ENCODE measurements at places on chromosomes 3 and 15.

DNA sequence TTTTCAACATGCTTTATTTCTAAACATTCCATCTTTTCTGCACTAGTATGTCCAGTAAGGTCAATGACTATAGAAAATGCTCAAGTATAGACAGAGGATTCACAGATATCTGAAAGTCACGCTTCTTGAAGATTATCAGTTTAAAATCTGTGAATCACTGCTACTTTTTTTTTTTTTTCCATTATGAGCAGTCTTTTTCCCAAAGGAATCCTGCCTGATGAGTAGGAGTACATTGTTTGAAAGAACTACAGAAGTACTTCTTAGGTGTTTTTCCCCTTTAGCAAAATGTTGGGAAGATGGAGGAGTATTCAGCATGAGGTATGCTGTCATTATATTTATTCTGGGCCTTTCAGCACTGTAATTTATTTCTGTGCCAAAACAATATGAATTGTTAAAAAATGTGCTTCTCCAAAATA lies 266.2 kb downstream of the NLGN1 start:
- no peak for DNase-seq

DNA sequence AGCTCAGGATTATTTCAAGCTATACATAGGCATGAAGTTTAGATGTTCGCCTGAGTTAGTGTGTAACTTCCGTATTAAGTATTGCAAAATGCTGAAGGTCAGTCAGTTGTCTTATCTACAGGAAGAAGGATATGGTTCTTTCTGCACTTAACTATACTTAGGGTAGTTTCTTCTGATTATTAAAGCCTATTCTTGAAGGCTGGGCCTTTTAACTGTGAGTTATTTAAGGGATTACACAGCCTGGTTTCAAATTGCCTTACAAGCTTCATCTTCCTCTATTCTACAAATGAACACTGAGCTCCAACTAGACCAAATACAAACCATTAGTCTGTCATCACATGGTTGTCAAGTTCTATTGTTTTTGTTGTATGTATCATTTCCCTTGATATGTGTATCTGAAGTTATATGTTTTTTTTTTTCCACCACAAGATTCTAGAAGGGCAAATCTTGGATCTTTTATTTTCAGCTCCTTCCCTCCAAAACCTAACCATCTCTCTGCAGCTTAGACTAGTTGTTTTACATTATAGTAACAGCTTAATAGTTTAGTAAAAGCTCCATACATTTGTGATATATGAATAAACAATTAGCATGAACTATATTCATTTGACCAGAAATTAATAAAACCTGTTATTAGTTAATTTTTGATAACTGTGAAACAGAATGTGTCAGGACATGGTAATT lies 272.9 kb upstream of the KCNMB2 start:
- no peak for DNase-seq

- DNase-seq: no peak
Measured at GRCh38 chr3:127403795-127404194, 115.9 kb upstream of the PRR20G start.

DNA sequence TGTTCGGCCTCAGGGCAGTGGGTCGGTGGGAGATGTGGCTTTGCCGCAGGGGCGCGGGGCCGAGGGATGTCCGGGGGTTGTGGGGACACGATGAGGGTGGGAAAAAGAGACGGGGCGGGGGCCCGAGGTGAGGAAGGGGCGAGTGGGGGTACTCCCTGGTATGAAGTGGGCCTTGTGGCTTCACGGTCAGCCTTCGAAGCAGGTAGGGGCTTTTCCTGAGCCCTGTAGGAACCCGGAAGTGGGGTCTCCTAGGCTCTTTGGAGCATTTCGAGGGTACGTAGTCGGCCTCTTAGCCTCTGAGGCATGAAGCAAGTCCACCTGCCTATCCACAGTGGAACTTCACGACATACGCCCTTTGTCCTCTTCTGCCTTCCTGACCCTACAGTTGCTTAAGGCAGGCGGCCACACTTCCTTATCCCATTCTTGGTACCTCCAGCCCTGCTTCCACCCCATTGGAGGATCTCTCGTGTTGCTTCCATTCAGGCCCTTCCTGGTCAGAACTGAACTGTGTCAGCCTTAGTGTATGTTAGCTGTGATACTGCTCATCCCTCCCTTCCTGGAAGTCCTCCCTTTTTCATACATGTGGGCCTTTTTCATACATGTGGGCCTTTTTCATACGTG lies 389 bp downstream of the ARPC4 start:
- no peak for DNase-seq

- no peak for DNase-seq
Measured at GRCh38 chr15:23073890-23074646, 34.7 kb upstream of the TUBGCP5 start.

DNA sequence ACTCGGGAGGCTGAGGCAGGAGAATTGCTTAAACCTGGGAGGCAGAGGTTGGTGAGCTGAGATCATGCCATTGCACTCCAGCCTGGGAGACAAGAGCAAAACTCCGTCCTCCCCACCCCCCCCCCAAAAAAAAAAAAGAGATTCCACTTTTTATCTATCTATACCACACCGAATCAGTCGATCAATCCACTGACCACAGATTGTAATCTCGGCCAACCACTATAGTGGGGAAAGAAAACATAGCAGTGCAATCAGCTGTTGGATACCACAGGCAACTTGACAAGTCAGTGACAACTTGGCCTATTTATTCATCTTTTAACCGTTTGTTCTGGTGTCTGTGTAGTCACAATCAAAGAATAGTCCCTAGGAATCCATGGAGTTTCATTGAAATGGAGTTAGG lies 299.2 kb downstream of the FHIT start:
- DNase-seq: no peak

DNA sequence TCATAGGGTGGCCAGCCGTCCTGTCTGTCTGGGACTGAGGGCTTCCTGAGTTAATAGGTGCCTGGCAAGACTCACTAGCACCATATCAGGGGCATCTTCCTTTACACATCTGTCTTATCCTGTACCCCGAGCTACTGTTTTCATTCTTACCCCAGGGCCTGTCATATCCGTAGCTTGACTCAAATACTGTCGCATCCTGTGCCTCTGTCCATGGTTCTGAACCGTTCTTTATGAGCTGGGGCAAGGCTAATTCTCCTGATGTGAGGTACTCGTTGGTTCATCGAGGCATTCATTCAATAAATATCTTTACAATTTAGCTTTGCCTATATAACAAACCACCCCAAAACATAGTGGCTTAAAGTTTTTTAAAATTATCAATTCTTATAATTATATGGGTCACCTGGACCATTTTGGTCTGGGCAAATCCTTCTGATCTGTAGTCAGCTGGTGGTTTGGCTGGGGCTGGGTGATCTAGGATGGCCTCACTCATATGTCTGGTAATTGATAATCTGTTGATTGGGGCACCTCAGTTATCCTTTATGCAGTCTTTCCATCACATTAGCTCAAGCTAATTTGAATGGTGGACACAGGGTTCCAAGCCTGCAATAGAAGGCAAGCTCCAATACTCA lies 121.2 kb downstream of the TLE3 start:
- DNase-seq: peak; percentile 47

DNA sequence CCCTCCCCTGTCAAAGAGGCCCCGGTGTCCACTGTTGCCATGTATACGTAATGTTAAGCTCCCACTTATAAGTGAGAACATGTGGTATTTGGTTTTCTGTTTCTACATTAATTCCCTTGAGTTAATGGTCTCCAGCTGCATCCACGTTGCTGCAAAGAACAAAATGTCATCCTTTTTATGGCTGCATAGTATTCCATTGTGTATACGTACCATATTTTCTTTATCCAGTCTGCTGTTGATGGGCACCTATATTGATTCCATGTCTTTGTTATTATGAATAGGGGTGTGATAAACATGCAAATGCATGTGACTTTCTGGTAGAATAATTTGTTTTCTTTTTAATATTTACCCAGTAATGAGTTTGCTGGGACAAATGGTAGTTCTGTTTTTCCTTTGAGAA lies 43.3 kb upstream of the AGTR1 start:
- no peak for DNase-seq

GRCh38 chr3:183920416-183920815 lies 35.7 kb upstream of the PARL start:
- no peak for DNase-seq

DNA sequence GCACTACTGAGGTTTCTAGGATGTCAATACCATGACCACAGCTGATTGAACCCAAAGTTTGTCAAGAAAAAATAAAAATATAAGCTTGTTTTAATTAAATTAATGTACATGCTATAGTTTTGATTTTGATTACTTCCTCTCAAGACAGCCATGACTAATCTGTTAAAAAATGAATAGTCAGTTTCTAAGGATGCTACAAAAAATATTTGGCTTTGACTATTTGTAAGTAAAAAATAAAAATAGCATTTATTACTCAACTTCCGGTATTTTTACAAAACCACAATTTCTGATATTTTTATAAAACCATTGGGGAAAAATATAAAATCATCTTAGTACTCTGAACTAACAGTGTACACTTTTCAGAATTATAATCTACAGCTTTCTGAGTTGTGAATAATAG lies 12.1 kb upstream of the TEX9 start:
- no peak for DNase-seq

GRCh38 chr15:80568298-80568697 lies 126.8 kb upstream of the ABHD17C start:
- no peak for DNase-seq

- no peak for DNase-seq
Measured at GRCh38 chr3:46209746-46210470, 1.8 kb upstream of the CCR1 start.

GRCh38 chr15:94592495-94592894 lies 361.1 kb downstream of the MCTP2 start:
- DNase-seq: no peak

GRCh38 chr3:194083637-194084224 lies 52.2 kb upstream of the HES1 start:
- DNase-seq: no peak

DNA sequence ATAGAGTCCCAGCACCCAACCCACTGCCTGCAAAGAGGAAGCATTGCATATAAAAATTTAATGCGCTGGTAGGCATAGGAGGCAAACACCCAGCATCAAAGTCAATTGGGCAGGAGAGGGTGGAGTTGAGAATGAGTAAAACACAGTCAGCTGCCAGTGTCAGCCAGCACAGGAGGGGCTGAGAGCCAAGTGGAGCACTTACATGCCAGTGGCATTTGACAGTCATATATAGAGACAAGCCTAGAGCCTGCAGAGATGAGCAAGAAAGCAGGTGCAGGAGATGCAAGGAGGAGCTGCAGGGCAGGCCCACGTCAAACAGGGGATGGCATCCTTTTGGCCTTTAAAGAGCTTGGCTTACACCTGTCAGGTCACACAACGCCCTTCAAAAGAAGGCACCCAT lies 27.6 kb upstream of the ZFAND6 start:
- peak; percentile 16 for DNase-seq

DNA sequence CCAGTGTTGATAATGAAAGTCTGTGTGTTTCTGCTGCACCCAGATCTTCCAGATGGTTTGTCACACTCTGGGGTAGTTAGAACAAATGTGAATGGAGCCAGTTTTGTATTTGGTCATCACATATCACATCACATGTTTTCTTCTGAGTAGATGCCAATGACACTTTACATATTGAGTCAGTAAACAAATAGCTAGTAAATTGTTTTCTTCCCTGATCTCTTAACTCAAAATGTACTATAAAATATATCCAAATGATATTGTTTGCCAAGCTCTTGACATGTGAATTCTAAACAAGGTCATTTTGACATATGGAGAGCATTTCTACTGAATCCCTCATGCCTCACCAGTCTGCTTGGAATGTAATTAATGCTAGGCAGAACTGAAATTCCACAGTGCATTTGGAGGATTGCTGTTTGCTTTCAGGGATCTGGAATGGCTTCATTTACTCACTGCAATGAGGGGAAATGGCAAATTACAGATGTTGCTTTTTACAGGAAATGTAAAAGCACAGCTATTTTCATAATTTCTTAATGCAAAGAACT lies 45.0 kb downstream of the PDHB start:
- no peak for DNase-seq

DNA sequence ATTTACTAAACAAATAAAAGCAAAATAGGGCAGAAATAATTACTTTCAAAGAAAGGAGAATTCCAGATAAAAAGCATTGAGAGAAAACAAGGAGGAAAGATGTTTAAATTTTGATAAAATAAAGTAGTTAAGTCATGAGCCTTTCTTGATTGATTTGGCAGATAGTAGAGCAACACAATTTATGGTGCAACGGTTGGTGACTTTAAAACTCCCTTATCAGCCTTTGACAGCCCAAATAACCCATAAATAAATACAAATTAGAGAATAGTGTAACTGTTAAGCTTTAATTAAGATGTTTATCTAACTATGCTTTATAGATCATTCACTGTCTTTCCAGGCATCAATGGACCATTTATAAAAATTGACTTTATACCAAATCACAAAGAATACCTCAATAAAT lies 54.0 kb upstream of the EIF1B start:
- no peak for DNase-seq

DNA sequence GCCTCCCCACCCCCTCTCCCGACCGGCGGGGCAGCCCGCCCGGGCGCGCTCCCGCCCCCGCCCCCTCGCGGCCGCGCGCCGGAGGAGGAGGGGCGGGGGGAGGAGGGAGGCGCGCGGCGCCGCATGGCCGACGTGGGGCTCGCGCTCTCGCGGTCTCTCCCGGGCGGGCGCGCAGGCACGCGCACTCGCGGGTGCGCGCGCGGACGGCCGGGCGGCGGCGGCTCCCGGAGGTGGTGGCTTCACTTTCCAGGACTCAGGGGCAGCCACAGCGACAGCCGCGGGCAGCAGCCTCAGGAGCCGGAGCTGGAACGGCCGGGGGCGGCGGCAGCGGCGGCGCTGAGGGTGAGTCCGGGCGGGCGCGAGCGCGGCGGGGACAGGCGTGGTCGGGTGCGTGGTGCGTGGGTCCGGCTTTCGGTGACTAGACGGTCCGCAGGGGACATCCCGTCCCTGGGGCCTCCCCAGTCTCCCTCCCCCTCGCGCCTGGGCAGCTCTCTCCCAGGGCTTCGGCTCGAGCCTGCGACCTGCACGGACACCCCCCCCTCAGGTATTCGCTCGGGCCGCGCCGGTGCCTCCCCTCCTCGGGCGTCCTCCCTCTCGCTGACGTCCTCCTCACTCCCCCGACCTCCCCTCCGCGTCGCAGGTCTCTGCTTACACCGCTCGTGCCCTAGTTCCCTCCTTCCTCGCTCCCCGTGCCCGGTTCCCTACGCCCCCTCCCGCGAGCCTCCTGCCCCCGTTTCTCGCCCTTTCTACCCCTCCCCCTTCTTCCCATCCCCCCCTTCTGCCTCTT lies at the start of gene UBE2E2:
Gene UBE2E2 (plus strand): TSS at position 407 of the 787 bp plus-strand sequence.
- DNase-seq: peak; percentile 93

DNA sequence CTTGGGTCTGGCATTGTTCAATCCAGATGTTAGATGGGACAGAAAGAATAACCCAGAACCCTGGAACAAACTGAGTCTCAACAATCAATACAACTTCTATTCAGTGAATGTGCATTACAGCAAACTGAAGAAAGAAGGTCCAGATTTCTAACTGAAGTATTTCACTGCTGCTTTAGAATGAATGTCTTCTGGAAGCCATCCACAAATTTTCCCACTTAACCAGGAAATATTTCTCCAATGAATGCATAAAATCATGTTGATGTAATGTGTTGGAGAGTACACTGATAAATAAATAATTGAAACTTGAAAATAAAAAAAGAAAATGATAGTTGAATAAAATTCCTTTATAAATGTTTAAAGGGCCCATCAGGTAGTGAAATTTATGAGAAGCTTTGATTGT lies 658.6 kb downstream of the ZBBX start:
- no peak for DNase-seq

GRCh38 chr3:115227461-115227860 lies 80.4 kb upstream of the ZBTB20 start:
- no peak for DNase-seq

Measured in germinal center (tissue), 1 donor.